ENCODE measurements at places on chromosomes 3 and 15.

DNA sequence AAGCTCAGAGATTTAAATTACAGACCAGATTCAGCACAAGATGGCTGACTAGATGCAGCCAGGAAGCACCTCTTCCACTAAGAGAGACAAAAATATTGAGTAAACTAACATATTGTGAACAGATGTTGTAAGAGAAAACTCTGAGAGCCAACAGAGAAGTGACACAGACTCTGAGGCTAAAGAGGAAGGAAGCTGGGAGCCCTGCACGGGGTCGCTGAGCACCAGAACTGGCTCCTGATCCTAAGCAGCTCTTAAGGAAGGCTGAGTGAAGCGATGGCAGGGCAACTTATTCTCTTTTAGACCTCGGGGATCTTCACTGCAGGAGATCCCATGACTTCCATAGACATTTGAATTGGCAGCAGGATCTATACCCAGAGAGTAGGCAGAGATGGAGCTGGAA, 578.0 kb upstream of the GRM7 start:
- no peak for DNase-seq

DNA sequence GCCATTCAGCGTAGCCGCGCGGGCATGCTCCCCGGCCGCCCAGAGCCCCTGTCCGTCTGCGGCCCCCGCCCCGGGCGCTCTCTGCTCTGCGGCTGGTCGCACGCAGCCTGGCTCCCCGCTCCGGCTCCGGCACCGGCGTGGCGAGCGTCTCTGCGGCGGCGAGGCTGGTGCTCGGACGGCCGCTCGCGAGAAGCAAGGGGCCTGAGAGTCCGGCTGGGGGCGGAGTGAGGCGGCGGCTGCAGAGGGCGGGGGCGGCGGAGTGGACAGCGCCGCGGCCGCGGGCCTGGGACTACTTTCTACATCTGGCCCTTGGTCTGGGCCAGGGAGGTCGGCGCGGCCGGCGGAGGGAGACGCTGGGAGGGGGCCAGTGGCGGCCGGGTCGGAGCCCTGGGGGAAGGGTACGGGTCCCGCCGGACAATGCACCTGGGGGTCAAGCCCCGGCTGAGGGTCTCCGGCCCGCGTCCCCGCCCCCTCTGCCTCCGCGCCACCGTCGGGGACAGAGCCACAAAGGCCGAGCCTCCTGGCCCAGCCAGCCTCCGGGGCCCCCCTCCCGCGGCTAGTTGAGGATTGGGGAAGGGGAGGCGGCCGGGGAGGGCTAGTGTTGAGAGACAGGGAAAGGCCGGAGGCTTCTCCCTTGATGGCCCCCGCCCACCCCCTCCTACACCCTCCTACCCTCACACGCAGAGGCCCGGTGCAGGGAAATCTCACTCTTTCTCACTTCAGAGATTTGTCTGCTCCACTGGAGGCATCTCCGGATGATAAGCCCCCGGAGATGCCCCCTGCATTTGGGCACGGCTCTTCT, at the start of gene PRTG:
Gene PRTG, minus strand, starts transcription at position 226 of the 802 bp plus-strand sequence. Its CDS starts 221 bp downstream, at position 5.
- DNase-seq, result no peak

GRCh38 chr3:126454025-126454424, 21.7 kb downstream of the ZXDC start:
- DNase-seq, result no peak

GRCh38 chr15:69469467-69470201, 17.0 kb downstream of the RPLP1 start:
- DNase-seq, result no peak

- DNase-seq, result no peak
Observed at GRCh38 chr15:45812200-45812599, 177.4 kb downstream of the SQOR start.

- no peak for DNase-seq
Observed at GRCh38 chr3:52551118-52551517, 14.7 kb downstream of the UQCC5 start.

GRCh38 chr15:79209116-79209515, 73.4 kb upstream of the ANKRD34C start:
- DNase-seq, result no peak

DNA sequence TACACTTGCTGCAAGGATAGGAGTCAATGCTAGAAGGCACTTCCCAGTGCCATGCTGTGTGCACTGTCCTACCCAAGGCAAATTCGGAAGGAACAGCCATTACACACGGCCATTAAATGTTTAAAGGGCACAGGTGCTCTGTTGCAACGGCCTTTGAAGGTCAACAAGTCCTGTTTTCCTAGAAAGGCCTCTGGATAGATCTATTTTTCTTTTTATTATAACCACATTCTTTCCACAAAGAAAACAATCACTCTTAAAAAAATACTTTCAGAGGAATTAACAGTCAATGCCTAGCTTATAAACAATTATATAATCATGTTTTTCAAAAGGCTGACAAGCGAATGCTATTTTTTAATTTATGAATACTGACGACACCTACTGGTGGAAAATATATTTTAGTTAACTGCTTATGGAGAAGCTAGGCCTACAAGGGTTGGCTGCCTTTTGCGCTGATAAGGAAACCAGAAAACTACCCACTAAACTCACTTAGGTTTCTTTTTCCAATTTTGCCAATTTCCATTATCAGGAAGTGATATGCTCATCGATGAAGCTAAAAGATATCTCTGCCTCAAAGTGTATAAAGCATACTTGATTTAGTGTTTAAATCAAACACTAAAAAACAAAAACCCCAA, 2.4 kb downstream of the ARHGEF3 start:
- DNase-seq, result no peak

DNA sequence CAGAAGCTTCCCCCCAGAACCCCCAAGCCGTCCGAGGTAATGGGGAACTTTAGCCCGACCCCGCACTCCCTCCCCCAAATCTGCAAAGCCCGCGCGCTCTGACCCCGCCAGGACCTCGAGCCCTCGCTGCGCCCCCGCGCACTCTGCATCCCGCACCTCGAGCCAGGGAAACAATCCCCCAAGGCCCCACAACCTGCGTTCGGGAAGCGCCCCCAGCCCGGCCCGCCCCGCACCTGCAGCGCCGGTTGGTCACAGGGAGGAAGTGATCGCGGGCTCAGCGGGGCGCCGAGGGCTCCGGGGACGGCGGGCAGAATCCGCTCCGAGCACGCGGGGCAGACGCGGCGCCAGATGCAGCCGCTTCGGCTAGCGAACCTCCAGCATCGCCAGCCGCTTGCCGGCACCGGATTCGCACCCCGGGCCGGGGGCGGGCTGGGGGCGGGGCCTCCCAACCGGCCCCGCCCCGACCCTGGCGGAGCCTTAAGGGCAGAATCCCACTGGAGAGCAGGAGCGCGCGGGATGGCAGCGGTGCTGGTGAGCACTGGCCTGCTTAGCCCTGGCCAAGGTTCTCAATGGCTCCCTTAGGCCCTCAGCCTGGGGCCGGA, at the start of gene CAMKV:
Gene CAMKV, minus strand, starts transcription at position 382 of the 602 bp plus-strand sequence. CDS start 7,518 bp downstream, outside the sequence.
- peak; percentile 18 for DNase-seq

DNA sequence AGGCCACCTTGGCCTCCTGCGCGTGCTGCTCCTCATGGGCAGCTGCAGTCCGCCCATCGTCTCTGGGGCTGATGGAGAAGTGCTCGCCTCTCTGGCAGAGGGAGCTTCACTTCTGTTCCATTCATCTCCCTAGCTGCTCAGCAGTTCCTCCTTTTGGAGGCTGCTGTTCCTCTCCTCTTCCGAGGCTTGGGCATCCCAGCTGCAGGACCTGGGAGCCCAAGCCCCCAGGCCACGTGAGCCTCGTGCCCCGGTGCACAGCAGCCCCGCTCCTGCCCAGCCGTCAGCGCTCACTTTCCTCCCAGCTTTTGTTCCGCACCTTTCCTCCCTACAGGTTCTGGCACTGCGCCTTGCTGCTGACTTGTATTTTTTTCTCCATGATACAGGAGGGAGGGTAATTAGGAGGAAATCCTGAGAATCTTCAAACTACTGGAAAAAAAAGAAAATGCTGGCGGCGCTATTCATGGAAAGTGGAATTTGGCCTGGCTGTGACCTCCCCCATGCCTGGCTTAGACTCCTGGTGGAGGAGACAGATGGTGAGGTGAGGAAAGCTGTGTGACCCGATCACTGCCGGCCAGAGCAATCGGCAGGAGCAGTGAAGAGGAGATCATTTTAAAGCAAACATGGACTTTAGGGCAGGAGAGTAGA, 210.1 kb downstream of the CHST2 start:
- DNase-seq, result no peak

GRCh38 chr15:49290191-49290590, 120.1 kb downstream of the GALK2 start:
- DNase-seq, result no peak

GRCh38 chr15:84108728-84109127, 126.8 kb upstream of the GOLGA6L4 start:
- DNase-seq, result no peak

DNA sequence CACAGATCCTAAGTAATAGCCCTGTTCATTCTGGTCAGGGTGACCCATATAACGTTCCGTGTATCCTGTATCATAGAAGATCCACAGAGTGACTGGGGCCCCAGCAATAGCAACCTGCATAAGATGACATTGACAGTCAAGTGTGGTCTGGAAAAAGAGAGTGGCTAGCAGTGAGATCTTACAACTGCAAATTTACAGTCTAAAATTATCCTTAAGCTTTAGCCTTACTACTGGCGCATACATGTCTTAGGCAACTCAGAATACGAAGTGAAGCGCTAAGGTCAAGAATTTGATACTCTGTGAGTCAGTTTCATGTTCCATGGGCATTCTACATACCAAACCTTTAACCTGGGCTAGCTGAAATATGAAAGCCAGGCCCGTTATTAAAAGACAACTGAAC, 29.2 kb upstream of the IGDCC4 start:
- no peak for DNase-seq

Measured in NCI-H510A (cell line).